ENCODE measurements at places on chromosomes 16 and 17.

GRCh38 chr17:70552230-70552981 is 383.1 kb downstream of the KCNJ2 start:
- DNase-seq: no peak

DNA sequence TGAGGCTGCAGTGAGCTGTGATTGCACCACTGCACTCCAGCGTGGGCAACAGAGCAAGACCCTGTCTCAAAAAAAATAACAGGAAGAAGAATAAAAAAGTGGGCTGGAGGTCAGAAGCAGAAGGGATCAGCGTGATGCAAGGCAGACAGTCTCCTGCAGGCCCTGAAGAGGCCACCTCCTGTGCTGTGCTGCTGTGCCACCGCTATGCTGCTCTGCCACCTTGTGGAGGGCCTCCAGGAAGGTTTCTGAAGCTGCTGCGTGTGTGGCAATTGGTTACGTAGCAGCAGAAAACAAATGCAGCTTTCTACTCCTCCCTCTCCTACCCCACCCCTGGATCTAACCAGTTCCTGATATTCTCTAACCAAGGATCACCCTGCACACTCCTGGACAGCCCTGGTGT is 815.5 kb downstream of the KCNJ18 start:
- no peak for DNase-seq

DNA sequence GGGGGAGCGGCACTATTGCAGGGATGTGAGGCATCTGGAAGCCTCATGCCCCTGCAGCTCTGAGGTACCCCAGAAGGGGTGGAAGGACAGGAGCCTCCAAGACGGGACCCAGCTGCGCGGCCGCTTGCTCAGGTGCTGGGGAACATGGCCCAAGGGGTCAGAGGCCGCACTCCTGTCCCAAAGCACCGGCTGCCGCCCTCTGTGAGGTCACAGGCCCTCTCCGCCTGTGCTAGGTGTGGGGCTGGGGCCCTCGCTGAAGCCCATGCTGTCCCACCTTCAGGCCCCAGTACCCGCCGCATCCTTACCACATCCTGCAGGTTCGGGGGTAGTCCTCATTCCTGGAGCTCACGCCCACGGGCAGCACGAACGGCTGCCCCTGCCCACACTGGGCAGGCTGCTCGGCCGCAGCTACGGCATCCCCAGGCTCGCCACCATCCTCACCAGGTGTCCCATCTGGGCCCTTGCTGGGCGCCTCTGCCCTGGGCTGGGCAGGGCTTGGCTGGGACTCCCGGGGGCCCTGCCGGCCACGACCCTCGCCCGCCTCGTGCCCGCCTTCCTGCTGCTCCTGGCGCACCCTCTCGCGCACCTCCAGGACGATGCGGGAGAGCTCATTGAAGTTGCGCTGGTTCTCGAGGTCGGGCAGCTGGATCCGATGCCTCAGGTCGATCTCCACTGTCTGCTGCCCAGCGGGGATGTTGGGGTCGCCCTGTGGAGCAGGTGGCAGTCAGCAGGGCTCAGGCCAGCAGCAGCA is 16.6 kb upstream of the C16orf95 start:
- no peak for DNase-seq

DNA sequence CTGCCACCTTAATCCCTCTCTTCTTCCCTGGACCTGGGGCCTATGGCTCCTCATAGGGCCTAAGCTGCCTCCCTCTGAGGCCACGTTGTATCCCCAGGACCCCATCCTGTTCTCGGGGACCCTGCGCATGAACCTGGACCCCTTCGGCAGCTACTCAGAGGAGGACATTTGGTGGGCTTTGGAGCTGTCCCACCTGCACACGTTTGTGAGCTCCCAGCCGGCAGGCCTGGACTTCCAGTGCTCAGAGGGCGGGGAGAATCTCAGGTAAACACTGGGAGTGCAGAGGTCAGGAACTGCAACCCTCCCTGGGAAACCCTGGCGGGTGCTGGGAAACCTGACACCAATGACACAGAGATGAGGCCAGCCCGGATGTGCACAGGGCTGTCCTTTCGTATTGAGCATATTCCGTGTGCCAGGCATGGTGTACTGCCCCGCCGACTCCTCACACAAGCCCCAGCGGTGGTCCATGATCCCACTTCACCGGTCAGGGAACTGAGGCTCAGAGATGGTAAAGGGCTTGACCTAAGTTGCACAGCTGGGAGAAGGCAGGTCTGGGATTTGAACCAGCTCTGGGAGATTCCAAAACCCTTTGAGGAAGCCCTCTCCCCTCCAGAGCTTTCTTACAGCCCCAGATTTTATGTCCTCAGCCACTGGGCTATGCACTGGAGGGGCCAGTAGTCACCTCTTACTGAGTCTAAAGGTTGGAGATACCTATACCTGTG is 22.9 kb downstream of the ANKRD40 start:
- no peak for DNase-seq

- DNase-seq: no peak
These were observed 20.3 kb downstream of the PITPNM3 start for GRCh38 chr17:6536053-6536452.

DNA sequence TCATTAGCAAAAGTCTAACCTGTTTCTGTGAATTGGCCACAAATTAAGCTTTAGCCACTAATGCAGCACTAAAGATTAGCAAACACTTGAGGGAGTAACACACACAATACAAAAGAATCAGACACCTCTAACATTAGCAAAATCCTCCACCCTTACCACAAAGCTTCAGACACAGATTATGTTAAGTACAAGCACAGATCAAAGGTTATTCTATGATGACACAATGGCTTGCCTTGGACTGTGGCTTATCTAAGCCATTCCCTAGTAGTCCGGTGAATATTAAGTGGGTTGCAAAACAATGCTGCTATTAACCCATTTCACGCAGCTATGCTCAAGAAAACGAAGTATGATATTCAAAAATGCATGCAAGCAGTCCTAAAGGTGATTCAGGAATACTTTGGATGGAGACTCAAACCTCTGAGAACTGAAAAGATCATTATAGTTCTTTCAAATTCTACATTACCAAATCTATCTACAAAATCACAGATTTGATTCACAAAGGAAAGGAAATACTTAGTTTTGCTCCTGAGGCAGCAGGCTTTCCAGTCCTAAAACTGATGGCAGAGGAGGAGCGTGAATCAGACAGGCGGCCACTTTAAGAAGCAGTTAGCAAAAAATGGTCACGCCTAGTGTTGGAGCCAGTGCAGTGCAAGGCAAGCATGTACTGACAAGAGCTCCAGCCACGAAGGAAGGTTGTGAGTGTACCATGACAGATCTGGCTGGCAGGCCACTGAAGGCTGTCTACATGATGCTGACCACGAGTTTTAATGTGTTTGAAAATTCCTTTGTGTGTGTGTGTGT is 67.2 kb downstream of the PARN start:
- DNase-seq: no peak

GRCh38 chr17:43574896-43575525 is 28.9 kb upstream of the ETV4 start:
- no peak for DNase-seq

GRCh38 chr16:49899991-49900695 is 44.2 kb upstream of the ZNF423 start:
- no peak for DNase-seq

- DNase-seq: no peak
These were observed 23.0 kb upstream of the TNS4 start for GRCh38 chr17:40524243-40524965.

DNA sequence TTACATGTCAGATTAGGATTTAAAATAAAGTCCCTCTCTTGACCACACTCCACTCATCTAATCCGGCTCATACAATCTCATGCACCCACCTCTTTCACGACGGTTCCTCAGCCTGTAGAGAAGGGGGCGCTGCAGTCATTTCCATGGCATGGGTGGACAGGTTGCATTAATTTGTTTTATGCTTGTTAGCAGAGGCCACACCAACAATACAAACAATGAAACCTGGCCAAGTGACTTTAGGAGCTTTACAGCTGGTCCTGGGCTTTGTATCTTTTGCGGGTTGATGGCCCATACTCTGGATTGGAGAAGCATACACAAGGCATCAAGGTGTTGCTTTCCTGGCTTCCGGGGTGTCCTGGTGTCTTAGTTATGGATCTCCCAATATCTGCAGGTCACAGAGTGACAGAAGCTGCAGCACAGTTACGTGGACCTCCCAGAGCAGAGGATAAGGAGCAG is 9.7 kb upstream of the SNF8 start:
- no peak for DNase-seq

GRCh38 chr17:67139289-67139688 is 94.9 kb downstream of the CACNG1 start:
- no peak for DNase-seq

- no peak for DNase-seq
These were observed 1.8 kb downstream of the TSPOAP1 start for GRCh38 chr17:58326609-58327362.

- DNase-seq: no peak
These were observed 66.3 kb upstream of the GSE1 start for GRCh38 chr16:85546585-85547447.

- DNase-seq: no peak
These were observed 2.2 kb upstream of the KRTAP4-1 start for GRCh38 chr17:41186872-41187271.

GRCh38 chr16:89506113-89506504 is 2.1 kb upstream of the SPG7 start:
- DNase-seq: no peak

GRCh38 chr17:146983-147761 is 9.8 kb downstream of the SCGB1C2 start:
- DNase-seq: no peak

DNA sequence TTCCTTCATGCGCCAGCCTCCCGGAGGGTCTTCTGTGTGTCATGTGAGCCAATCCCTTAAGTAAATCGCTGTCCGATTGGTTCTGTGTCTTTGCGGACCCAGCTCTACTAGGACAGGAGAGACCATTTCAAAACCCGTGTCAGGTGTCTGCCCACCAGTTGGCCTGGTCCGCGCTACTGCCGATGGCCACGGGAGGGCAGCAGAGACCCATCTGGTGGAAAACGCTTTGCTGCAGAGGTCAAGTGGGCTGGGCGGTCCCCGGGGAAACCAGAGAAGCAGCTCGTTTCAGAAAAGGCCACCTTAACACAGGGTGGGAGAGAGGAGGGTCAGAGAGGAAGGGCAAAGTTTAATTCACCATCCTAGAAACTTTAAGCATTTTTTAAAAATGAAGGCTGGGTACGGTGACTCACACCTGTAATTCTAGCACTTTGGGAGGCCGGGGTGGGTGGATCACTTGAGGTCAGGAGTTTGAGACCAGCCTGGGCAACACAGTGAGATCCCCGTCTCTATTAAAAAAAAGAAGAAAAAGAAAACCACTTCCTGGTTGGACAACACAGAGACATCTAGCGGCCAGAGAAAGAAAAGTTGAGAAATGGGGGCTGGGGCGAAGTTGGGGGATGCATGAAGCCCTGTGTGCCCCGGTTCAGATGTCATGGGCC is 2.8 kb upstream of the CIBAR2 start:
- peak; percentile 81 for DNase-seq

- DNase-seq: no peak
These were observed 75.2 kb downstream of the CDRT15 start for GRCh38 chr17:14161419-14161818.

GRCh38 chr17:2343421-2343820 is 6.1 kb downstream of the SGSM2 start:
- DNase-seq: no peak

DNA sequence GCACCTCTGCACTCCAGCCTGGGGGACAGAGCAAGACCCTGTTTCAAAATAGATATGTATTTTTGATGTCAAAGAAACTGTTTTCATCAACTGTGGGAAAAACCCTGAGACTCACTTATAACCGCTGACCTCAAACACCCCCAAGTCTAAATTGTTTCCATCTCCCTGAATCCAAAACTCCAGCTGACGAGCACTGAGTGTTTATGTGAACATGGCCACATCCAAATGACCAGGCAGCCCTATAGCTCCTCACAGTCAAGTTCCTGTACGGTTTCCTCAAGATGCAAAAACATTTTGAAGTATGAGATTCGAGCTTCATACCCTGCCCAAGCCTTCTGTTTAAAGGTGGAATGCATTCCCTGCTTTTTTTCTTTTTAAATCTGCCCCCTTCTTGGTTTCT is 45.3 kb upstream of the ZCCHC14 start:
- DNase-seq: no peak

DNA sequence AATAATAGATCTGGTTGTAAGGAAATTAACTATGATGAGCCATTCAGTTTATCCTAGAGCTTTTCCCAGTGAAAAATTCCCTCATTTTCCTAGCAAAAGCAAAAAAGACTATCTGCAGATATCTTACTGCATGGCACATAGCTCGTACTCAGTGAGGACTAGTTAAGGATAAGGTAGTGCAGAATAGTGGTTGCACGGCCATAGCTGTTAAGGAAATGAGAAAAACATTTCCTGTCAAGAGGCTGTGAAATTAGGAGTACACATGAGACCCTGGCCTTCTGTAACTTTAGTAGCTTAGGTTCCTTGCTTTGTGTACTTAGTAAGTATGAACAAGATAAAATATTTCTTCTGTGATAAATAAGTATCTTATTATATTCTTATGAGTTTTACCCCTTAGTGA is 10.3 kb downstream of the KAT7 start:
- DNase-seq: no peak

GRCh38 chr16:23258919-23259237 is 43.2 kb upstream of the SCNN1B start:
- DNase-seq: no peak

- DNase-seq: no peak
These were observed 23.6 kb downstream of the CIBAR2 start for GRCh38 chr16:85088570-85089199.

DNA sequence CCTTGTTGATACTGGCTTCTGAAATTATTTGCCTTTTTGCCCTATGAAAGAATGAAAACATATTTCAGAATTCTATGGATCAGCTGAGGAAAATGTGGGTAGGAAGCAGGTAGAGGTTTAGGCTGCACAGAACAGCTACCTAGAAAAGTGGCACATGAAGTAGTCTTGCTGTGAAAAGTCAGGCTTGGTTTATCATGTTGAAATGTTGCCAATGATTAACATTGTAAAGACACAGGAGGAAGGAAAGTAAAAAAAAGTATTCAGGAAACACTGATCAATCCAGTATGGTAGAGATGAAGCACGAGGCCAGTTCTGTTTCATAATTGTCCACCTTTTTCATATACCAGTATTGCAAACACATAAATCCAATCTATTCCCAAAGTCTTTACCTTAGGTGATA is 29.9 kb downstream of the ABCA6 start:
- no peak for DNase-seq

DNA sequence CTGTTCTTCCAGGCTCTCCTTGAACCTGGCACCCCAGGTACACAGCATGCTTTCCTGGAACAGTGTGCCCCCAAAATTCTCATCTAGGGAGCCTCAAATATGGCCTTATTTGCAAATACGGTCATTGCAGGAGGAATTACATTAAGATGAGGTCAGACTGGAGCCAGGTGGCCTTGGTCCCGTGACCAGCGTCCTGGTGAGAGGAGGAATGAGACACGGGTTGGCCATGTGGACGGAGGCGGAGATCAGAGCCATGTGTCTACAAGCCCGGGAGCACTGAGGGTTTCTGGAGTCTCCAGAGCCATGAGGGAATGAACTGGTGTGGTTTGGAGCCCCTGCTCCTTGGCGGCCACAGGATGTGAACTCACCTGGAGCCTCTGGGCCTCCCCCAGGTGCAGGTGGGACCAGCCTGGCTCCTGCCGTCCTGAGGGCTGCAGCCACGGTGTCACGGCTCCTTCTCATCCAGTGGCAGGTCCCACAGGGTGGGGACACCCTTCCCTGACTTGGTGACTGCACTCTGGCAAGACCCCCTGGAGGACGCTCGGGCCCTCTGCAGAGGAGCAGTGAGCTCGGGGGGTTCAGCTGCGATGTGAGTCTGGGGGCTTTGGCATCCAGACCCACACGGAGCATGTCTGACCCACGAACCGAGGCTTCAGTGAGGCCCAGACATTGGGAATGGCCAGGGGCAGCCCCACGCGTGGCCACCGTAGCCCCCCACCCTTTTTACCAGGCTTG is 21.8 kb upstream of the GNG13 start:
- no peak for DNase-seq
